C1 segment of cervical spinal cord (tissue), 14 donors: ENCODE measurements at places on chromosomes 11 and 22.

DNA sequence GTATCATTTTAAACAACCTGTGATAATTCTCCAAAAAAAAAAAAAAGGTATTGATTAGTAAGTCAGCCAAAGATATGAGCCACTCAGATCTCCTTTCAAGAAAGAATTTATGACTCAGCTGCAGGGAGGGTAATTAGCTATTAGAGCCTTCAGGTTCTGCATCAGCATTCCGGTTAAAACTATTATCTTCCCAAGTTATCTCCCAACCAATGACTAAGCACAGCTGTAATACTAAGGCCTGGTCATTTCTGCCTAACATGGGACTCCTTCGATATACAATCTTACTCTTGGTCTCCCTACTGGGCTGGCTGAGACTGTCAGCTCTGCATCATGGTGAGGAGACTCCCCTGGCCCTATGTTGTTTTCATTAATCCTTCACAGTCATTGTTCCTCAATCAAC is 60.4 kb downstream of the SBF2 start:
- DNase-seq: no peak

- peak; percentile 23 for DNase-seq
Measured at GRCh38 chr22:45101515-45102227, 62.1 kb upstream of the NUP50 start.

GRCh38 chr11:75523189-75523588 is 2.6 kb downstream of the GDPD5 start:
- DNase-seq: peak; percentile 16

DNA sequence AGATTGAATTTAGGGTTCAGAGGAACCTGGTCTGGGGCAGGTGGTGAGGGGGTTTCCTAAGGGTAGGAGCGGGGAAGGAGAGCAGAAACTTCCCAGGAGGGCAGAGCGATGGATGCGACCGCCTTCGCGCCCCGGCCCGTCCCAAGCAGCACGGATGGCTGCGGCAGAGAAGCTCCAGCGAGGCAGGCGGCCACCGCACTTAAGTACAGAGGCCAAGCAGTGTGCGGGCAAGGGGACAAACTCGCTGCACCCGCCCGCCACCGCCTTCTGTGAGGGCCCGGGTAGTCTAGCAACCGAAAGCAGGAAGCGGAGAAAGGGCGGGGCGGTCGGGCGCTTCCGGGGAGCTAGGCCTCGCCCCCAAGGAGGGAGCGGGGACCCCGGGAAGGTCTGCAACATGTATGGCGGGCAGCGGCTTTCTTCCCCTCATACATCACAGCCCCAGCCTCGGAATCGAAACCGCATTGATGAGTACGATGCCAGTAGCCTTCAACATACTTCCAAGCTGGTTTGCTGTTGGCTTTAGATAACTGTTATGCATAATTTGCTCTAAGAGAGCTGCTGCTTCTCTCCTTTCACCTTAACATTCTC is at the start of gene AGBL2:
AGBL2 (minus strand) TSS at position 288 of the 588 bp plus-strand sequence. CDS start 719 bp downstream, outside the sequence.
- DNase-seq: no peak

- no peak for DNase-seq
Measured at GRCh38 chr11:1717745-1718144, 20.8 kb downstream of the KRTAP5-6 start.

DNA sequence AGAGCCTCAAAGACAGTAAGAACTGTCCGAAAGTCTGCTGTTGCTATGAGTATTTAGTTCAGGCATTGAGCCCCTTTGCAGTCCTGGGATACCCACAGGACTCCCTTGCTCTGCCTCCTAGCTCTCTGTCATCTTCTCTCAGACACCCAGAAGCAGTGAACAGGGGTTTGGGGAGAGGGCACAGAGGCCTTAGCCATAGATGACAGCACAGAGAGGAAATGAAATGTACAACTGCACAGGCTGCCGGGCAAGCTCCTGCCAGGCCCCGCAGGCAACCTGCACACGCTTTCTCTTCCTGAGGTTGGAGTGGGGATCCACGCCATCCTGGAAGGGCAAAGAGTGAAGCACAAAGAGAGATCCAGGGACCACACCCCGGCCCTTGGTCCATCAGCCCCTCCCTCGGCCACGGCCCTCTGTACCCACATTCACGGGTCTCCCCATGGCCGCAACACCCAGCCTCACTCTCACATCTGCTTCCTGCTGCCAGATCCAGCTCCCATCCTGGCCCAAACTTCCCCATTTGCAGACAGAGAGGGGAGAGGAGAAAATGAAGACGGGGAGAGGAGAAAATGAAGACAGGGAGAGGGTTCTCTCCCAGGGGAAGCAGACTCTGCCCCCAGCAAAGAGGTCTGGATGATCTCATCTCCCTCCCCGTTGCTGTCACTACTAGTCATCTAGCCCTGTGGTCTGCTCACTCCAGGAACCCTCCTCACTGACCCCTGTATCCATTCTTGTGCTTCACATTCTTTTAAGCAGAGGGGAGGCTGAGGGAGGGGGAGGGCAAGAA is 40.7 kb downstream of the CD6 start:
- DNase-seq: no peak

DNA sequence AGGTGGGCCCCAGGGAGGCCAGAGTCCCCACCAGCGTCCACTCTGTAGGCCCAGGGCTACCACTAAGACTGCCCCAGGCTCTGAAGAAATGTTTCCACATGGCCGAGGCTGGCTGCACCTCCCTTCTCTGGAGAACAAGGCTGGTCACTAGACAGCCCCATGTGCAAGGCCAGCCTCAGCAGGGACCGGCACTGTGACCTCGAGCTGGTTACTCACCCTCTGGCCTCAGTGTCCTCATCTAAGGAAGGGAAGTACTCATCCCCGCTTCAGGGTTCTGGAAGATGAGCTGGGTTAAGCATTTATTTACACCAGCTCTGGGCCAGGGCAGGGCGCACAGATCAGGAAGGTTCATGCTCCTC is 9.7 kb downstream of the PMM1 start:
- no peak for DNase-seq

DNA sequence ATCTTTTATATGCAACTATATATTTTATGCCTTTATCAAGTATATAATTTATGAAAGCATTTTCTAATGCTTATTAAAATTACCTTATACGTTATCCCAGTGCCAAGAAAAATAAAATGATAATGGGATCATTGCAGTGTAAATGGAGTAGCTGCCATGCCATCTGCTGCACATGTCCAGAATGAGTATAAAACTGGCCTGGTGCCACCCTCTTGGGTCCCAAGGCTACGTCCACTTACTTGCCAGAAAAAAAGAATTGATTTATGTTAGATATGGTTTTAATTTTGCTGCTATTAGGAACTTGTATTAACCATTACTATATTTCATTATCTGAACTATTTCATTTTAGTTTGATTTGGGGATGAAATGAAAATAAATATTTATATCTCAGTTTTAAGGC is 1127.1 kb upstream of the CNTN5 start:
- no peak for DNase-seq

DNA sequence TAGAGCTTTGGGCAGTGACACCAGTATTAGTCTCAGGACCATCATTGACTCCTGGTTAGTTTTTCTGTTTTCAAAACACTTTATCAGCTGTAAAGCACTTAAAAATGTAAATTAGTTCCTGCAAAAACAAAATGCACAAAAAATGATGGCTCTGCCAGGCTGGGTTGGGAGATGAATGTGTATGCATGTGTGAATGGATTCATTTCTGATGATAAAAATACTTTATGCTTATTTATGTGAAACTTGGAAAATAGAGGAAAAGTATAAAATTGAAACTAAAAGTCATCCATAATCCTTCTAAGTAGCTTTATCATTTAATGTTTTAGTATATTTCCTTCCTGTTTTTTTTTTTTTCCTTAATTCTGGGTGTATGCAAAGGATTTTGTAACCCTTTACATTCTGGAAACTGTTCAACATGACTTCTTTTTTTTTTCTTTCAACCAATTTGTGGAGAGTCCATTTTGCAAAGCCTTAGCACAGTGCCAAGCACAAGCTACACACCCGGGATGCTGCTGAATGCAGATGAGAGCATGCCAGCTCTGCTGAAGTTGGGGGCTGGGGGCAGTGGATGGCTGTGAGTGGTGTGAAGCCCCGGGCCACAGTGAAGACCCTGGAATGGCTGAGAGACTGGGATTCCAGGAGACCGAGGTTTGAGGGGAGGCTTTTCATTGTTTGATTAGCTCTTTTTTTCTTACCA is 37.6 kb downstream of the PTPRJ start:
- DNase-seq: no peak

DNA sequence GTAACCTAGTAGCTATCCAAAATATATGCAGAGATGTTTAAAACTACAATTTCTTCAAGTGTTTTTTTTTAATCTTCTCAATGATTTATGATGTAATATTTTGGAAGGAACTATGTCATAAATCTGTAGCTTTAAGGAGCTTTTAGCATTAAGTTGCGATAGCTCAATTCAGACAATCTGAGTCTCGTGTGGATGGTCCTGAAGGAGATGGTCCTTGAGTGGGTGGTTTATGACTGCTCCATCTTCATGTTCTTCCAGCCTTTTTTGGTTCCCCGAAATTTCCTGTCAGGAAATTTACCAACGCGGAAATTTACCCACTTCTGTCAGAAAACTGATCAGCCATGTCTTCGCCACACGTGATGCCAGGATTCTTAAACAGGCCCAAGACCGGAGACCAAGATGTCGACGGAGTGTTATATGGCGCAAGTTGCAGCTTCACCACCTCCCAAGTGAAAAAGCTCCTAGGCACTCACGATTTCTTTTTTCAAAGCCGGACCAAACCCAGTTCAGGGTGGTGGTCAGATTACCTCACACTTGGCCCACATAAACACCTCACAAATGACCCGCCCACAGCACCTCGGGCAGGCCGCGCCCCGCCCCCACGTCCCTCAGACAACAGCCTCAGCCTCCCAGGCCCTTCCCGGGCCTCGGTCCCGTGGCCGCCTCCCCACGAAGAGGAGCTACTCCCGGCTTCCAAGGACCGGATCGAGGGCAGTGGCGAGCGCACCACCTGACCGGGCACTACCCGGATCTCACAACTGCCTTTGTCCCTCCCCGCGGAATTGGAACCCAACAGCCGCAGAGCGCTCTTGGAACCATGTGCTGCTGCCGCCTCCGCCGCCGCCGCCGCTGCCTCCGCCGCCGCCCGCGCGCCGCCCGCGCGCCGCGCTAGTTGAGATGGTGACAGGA is at the start of gene MORC2:
MORC2 (minus strand) TSS at position 760 of the 909 bp plus-strand sequence. CDS start 885 bp downstream, outside the sequence.
- no peak for DNase-seq

GRCh38 chr11:60589611-60590010 is 74.4 kb downstream of the MS4A13 start:
- no peak for DNase-seq

DNA sequence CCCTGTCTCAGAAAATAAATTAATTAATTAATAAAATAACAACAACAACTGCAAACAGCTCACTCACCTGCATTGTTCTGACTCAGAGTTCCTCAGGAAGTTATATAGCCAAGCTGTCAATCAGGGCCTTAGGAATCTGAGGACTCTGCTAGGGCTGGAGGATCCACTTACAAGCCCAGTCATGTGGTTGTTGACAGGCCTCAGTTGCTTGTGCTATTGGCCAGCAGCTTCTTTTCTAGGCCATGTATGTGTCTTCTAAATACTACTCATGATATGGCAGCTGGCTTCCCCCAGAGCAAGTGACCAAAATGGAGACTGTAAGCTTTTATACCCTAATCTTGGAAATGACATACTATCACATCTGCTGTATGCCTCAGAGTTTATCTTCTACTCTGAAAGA is 20.8 kb upstream of the ATP5MG start:
- DNase-seq: no peak

DNA sequence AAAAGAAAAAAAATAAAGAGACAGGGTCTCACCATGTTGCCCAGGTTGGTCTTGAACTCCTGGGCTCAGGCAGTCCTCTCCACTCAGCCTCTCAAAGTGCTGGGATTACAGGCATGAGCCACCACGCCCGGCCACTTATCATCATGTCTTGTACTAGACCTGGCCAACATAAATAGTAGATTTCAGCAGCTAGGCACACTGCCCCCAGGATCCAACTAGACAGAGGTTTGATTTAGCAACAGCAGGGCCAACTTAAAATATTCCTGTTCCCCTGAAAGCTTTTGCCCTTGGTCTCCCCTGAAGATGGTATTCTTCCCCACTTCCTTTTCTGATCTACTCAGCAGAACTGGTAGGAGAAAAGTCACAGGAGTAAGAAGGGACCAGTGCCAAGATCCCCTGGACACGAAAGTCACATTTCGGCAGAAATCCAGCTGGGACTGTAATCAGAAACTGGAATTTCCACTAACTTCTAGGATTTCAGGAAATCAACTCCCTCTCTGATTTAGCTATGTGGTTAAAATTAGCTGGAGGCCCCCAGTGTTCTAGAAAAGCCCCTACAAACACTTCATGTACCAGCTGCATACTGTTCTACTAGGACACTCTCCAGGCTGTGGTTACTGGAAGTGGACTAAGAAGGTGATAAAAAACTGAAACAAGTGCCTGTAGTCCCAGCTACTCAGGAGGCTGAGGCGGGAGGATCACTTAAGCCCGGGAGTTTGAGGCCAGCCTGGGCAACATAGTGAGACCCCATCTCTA is 8.9 kb upstream of the PPP2R1B start:
- DNase-seq: no peak

GRCh38 chr11:113593698-113594308 is 112.3 kb downstream of the TMPRSS5 start:
- no peak for DNase-seq

- DNase-seq: no peak
Measured at GRCh38 chr11:100684101-100685065, 2.7 kb upstream of the ARHGAP42 start.

- DNase-seq: no peak
Measured at GRCh38 chr11:22346282-22346681, 8.1 kb downstream of the SLC17A6 start.

DNA sequence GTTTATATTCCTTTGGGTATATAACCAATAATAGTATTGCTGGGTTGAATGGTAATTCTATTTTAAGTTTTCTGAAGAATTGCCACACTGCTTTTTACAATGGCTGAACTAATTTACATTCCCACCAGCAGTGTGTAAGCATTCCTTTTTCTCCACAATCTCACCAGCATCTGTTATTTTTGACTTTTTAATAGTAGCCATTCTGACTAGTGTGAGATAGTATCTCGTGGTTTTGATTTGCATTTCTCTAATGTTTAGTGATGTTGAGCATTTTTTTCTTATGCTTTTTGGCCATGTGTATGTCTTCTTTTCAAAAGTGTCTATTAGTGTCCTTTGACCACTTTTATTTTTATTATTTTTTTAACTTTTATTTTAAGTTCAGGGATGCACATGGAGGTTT is 275.3 kb downstream of the METTL15 start:
- DNase-seq: no peak

- no peak for DNase-seq
Measured at GRCh38 chr11:128933481-128934178, 9.0 kb downstream of the TP53AIP1 start.
